ENCODE measurements at places on chromosomes 11 and 22.
A peak's percentile ranks its signal among the peaks of the same experiment; 100 is the strongest.

- no peak for DNase-seq
Observed at GRCh38 chr11:134509381-134510232, 97.6 kb upstream of the B3GAT1 start.

DNA sequence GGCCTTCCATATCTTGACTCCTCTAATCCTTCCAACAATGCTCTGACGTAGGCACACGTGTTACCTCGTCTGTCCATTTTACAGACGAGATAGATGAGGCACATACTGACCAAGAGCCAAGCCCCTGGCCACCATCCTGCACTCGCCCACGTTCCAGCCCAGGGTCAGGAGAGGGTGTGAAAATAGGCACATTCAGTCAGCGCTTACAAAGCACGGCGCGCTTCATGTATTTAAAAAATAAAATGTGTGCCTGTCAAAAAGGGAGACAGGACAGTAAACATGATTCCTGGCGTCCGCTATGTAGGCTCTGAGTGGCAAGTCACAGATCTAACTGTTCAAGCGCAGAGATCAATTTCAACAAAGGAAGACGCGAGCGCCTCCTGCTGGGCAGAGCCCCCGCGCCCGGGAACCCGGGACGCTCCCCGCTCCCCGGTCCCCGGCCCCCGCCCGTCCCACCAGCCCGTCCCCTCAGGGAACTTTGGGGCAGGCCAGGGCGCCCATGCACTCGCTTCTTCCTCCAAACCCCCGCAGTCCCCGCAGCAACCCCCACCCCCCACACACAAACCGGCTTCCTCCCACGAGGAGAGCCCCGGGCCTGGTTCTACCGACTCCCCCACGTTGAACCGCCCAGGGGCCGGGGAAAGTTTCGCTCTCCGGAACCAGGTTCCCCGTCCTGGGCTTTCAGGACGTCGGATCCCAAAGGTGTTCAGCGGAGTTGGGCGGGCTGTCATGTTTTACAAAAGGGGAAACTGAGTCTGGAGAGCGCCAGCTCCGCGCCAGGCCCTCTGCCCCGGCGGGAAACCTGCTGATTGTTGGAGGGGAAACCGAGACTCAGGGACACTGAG, 10.4 kb upstream of the C1QTNF6 start:
- DNase-seq: peak; percentile 88

GRCh38 chr22:26444777-26445176, 15.7 kb downstream of the ASPHD2 start:
- no peak for DNase-seq

- no peak for DNase-seq
Observed at GRCh38 chr11:123258877-123259276, 63.8 kb upstream of the CLMP start.

DNA sequence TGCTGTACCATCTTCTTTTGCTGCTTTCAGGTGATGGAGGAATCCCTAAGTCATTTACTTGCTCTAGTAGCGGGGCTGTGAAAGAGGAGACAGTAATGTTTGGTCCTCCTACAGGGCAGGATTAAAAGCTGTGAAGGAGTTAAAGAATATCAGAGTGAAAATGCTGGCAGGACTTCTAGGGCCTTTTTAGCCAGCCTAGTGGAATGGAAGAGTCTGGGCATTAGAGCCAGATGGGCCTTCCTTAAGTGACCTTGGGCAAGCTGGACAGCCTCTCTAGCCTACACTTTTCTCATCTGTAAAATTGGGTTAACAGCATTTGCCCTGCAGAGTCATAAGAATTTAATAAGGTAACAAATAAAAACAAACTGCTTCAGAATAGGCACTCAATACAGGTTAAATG, 114.7 kb downstream of the RBFOX2 start:
- no peak for DNase-seq

GRCh38 chr11:10050561-10050960, 243.5 kb downstream of the SBF2 start:
- DNase-seq: no peak

DNA sequence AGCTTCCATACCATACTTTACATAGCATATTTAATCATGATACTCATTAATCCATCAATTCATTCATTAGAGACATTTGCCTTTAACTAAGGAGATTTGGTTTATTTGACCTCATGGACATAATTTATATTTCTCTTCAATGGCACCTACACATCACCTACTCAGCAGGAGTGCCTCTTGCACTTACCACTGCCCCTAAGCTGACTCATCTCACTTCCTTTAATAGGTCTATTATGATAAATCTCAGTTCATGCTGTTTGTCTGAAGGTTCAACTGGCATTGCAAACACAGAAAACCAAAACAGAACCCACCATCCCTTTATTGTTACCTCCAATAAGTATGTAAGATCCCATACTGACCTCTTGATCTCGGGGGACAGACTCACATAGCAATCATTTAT, 186.7 kb downstream of the LUZP2 start:
- no peak for DNase-seq

- DNase-seq: no peak
Observed at GRCh38 chr11:117986981-117987574, 884 bp downstream of the IL10RA start.

- DNase-seq: no peak
Observed at GRCh38 chr11:63762654-63763495, 5.7 kb downstream of the ZFTA start.

GRCh38 chr11:81987829-81988472, 745.7 kb downstream of the FAM181B start:
- no peak for DNase-seq

- no peak for DNase-seq
Observed at GRCh38 chr11:85123752-85124231, 503.4 kb downstream of the DLG2 start.

DNA sequence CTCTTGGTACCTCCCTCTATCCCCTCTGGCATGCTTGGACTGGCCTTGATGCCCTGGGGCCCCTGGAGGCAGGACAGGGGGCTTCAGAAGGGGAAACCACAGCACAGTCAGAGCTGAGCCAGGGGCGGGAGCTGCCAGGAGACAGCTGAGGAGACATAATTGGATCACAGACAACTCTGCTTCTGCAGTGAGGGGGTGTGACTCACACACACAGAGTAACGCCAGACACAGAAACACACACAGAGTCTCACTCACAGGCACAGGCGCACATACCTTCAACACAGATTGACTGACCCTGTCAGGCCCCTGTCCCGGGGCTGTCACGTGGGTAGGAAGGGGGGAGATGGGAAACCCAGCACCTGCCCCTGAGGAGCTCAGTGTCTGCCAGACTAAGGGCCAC, 20.6 kb downstream of the STARD10 start:
- no peak for DNase-seq

GRCh38 chr22:27802346-27803073, 954 bp upstream of the MN1 start:
- no peak for DNase-seq

- DNase-seq: no peak
Observed at GRCh38 chr22:44207981-44208317, 27.2 kb downstream of the PARVG start.

DNA sequence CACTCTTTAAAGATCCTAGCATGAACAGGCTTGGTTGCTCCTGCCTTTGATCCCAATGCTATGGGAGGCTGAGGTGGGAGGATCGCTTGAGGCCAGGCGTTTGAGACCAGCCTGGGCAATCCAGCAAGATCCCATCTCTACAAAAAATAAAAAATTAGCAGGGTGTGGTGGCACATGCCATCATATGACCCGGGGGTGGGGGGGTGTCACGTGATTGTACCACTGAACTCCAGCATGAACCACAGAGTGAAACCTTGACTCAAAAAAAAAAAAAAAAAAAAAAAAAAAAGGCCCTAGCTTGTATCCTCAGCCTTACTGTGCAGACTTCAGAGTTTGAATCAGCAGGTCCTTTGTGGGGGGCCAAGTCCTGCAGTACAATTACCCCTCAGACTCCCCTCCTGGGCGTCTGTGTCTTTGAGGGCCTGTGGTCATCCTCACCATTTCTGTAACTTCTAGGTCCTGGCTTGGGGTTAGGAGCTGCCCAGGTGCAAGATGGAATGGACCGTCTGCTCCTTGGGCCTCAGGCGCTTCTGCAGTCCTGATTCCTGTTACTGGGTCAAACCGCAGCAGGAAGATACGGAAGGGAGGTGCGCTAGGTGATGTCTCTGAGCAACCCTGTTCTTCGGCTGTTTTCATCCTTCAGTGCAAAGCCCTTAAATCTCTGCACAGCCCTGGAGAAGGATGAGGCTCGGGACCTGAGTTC, 208.1 kb downstream of the CTTN start:
- DNase-seq: no peak

- DNase-seq: no peak
Observed at GRCh38 chr22:19036523-19037273, 85.5 kb downstream of the DGCR2 start.

GRCh38 chr11:29352273-29352795, 664.5 kb downstream of the KCNA4 start:
- DNase-seq: no peak

- DNase-seq: no peak
Observed at GRCh38 chr11:12944889-12945288, 64.2 kb upstream of the RASSF10 start.

DNA sequence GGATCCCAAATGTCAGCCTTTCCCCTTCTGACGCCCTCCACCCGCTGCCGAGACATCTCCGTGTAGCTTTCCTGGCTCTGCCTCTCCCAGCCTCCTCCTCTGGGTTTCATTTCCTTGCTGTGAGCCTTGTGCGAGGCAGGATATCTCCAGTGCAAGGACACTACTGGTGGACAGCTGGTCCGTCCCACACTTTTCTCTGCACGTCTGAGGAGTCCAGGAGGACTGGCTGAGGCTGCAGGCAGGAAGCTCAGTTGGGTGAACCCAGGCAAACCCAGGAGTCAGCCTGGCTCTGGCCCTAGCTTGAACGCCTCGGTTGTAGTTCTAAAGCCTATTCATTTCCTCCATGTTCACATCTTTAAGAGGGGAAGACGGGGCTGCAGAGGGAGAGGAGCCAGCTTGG, 145.5 kb downstream of the ST3GAL4 start:
- DNase-seq: no peak

DNA sequence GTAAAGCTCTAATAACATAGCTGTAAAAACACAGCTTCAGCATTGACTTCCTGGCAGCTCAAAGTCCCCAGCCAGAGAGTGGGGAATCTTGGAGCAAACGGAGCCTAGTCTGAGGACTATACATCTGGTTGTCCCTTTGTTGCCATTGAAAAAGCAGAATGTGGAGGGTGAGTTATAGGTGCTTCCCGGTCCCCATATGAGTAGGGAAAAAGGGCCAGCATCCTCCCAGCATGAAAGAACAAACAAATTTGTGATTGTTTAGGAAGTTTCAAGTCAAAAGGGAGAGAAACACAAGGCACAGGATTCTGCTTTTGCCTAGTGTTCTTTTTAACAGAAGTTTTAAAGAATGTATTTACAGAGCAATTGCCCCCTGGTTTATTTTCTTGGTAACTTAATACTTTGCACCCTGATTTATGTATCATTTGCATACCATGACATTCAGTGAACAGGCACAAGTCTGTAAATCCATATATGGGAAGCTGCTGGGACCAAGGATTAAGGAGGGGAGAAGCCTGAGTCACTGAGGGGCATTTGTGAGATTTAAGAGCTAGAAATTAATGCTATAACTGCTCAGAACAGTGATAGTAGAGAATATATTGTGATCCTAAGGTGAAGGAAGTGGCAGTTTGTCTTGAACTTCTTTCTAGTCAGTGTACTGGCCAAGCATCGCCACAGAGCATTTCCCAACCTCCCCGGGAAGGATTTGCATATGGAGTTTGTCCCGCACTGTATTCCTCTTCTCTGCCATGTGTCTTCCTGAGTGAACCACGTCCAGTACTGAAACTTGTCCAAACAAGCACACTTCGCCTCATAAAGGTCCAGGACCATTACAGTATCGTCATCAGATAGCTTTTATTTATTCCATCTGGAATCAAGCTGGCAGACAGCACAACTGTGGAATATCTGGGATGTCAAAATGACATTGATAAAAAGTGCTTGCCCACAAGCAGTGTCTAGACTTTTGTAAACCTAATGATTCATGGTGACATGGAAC, 103.0 kb downstream of the DBX1 start:
- DNase-seq: no peak

DNA sequence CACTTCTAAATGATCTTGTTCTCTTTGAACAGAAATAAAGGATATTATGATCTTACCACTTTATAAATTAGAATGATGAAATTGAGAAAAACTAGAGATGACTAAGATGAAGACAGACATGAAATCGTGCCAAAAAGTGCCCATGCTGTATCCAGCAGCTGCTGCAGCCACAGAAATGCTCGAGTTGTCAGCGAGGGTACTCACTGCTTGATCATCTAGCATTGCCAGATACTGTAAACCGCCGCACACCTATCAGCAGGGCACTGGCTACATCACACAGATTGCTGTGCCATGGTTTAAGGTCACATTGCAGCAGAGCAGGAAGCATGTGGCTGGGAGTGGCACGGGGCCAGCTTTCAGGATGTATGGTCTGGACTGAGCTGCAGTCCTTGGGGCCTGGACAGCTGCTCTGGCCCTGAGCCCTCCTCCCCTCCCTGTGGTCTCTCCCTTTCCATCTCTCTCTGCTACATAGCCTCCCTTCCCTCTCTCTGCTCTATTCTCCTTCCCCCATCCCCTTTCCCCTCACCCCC, 51.0 kb upstream of the SEPTIN5 start:
- DNase-seq: no peak

DNA sequence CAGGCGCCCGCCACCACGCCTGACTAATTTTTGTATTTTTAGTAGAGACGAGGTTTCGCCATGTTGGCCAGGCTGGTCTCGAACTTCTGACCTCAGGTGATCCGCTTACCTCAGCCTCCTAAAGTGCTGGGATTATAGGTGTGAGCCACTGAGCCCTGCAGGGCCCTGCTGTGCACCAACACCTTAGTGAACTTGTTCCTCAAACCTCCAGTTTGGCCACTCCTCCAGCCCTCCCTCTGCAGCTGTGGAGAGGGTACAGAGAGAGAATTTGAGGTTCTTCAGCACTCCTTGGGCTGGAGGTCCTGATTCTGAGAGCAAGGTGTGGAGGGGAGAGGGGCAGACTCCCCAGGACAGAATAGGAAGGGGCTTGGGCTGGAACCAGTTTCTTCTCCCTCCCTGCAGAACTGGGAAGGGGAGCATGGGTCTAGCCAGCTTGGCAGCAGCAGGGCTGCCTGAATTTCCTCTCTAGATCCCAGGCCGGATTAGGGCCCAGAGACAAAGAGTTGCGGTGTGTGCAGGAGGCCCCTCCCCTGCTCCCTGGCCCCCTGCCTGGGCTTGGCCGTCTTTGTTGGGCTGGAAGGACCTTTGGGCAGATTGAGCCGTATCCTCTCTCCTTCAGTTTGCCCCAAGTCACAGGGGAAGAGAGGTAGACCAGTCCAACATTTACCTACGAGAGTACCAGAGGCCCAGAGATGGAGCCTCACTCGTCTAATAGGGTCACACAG, 2.3 kb upstream of the PEX16 start:
- DNase-seq: no peak
